ENCODE measurements at places on chromosomes 13 and 19. TPM values are rescaled to one million over a fixed set of nuclear protein-coding genes. Genes with fewer than 3 reads are reported as not detected.

DNA sequence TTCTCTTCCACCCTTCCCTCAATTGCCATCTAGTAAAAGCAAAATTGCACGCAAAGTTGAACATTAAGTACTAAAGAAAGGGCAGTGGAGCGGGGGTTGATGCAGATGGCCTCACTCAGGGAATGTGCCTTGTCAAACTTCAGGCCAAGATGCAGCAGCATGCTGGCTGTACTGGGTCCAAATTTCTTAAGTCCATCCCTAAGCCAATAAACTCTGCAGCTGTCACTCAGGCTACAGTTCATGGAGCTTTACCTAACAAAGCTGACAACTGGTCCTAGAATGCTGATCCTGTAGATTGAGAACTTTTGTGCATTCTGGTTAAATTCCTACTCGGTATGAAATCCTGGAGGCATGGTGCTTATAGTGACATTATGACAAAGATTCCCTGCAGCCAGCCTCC, 88.4 kb downstream of the FOXO1 start:
- DNase-seq = no peak
- no peak overlapping the region for H3K4me3 ChIP-seq
- 0 out of 2 replicates have a peak, but pooled peaks cover 4% of the 10 kb centered on the region for H3K36me3 ChIP-seq
- no peaks in the 10 kb centered on the region for H3K27me3 ChIP-seq

DNA sequence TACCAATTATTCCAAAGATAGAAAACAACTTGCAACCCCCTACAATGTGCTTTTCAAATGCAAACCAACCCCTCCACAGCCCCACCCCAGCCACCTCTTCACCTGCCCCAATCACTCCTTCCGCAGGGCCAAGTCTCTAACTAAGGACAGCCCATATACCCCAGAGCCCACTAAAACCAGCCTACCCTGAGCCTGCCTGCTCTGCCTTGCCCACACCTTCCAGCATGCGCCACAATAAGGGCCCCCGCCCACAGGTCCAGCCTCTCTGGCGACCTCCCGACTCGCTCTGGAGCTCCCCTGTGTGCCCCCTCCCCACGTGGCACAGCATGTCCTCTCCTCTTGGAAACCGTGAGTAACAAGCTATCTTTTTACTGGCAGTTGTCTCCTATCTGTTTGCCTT, 42.8 kb upstream of the MEDAG start:
- H3K27ac ChIP-seq = peak overlapping the region; percentile 92
- peak overlapping the region; percentile 56 for H3K4me3 ChIP-seq
- H3K36me3 ChIP-seq = no peaks in the 10 kb centered on the region
- peaks cover 19% of the 10 kb centered on the region for H3K27me3 ChIP-seq

DNA sequence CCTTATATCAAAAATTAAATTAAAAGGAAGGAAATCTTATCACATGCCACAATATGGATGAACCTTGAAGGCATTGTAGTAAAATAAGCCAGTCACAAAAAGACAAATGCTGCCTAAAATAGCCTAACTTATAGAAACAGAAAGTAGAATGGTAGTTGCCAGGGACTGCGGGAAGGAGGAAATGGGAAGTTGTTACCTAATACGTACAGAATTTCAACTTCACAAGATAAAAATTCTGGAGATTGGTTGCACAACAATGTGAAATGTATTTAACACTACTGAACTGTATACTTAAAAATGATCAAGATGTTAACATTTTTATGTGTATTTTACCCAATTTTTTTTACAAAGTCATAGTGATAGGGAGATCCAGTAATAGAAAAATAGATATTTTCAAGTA, 10.2 kb upstream of the N4BP2L2 start:
- H3K27me3 ChIP-seq = no peaks in the 10 kb centered on the region
- H3K36me3 ChIP-seq = no peaks in the 10 kb centered on the region
- H3K4me1 ChIP-seq = no peaks in the 10 kb centered on the region
- H3K4me3 ChIP-seq = no peak overlapping the region
- DNase-seq = no peak

- peak; percentile 38 for DNase-seq
- peaks cover 4% of the 10 kb centered on the region for H3K4me1 ChIP-seq
- H3K36me3 ChIP-seq = no peaks in the 10 kb centered on the region
- H3K27me3 ChIP-seq = no peaks in the 10 kb centered on the region
- peak overlapping the region; percentile 87 for H3K4me3 ChIP-seq
Observed at GRCh38 chr19:18520848-18521691, 800 bp downstream of the ELL start.

- no peaks in the 10 kb centered on the region for H3K36me3 ChIP-seq
- H3K27me3 ChIP-seq = no peaks in the 10 kb centered on the region
- H3K4me1 ChIP-seq = peaks cover 7% of the 10 kb centered on the region
- no peak for DNase-seq
- no peak overlapping the region for H3K4me3 ChIP-seq
Observed at GRCh38 chr13:92825938-92826596, 400.5 kb upstream of the GPC6 start.

DNA sequence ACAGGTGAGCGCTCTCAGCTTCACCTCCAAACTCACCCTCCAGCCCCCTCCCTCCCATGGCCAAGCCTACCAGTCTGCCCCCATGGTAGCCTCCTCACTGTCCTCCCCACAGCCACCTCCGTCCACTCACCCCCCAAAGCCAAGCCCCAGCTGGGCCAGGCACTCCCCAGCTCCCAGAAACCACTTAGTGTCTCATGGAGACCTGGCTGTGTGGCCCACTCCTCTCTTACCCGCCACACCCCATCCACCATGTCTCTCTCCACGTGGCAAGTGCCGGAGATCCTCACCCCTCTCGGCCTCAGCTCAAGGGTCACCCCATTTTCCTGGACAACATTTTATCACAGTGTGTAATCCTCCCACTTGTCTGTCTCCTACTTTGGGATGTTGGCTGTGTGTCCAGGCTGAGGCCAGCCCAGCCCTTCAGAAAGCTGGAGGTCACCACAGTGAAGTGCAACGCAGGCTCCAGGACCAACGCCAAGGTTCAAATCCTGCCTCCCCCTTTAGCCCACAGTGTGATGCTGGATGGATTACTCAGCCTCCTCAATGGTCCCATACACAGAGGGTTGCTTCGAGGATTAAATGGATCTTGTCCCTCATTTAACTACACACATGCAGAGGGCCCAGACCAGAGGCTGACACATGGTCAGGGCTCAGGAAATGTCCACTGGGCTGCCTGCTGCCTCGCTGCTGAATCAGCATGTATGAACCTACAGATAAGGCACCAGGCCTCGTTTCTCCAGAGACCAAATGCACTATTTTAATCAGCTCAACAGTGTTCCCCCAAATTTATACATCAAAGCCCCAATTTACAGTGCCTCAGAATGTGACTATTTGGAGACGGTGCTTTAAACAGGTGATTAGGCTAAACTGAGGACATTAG, 71.3 kb downstream of the CEBPG start:
- no peaks in the 10 kb centered on the region for H3K27me3 ChIP-seq
- H3K27ac ChIP-seq = no peak overlapping the region
- DNase-seq = no peak
- no peaks in the 10 kb centered on the region for H3K36me3 ChIP-seq
- no peaks in the 10 kb centered on the region for H3K4me1 ChIP-seq

GRCh38 chr13:26475176-26476110, 82.0 kb upstream of the WASF3 start:
- H3K4me1 ChIP-seq = peaks cover 27% of the 10 kb centered on the region
- peak overlapping the region; percentile 95 for H3K27ac ChIP-seq
- H3K4me3 ChIP-seq = peak overlapping the region; percentile 47
- no peaks in the 10 kb centered on the region for H3K36me3 ChIP-seq
- no peaks in the 10 kb centered on the region for H3K27me3 ChIP-seq

GRCh38 chr13:43079392-43079931, 56.1 kb downstream of the DNAJC15 start:
- no peak overlapping the region for H3K27ac ChIP-seq
- no peaks in the 10 kb centered on the region for H3K27me3 ChIP-seq
- no peak for DNase-seq
- 0 out of 2 replicates have a peak, but pooled peaks cover 4% of the 10 kb centered on the region for H3K36me3 ChIP-seq

GRCh38 chr19:53037101-53038097, 7.1 kb upstream of the ERVV-2 start:
- H3K4me1 ChIP-seq = peaks cover 8% of the 10 kb centered on the region
- DNase-seq = peak; percentile 87
- peak overlapping the region; percentile 95 for H3K4me3 ChIP-seq
- peaks cover 17% of the 10 kb centered on the region for H3K27me3 ChIP-seq

DNA sequence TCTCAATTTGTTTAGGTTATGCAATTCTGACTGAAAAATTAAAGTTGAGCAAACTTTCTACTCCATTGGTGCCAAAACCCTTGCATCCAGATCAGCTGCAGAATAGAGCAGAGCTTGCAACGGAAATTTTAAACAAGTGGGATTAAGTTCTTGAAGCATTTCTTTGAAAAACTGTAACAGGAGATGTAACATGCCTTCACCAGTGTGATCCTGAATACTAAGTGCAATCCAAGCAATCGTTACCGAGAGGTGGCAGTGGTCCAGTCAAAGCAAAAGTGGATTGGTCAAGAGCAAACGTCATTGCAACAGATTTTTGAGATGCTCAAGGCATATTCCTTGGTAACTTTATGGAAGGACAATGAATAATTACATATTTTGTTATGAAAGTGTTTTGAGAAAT, 841.1 kb upstream of the SLITRK5 start:
- no peaks in the 10 kb centered on the region for H3K36me3 ChIP-seq
- no peaks in the 10 kb centered on the region for H3K27me3 ChIP-seq

- no peak overlapping the region for H3K27ac ChIP-seq
- peaks cover 44% of the 10 kb centered on the region for H3K4me1 ChIP-seq
- peak; percentile 39 for DNase-seq
- H3K27me3 ChIP-seq = no peaks in the 10 kb centered on the region
Observed at GRCh38 chr19:18431351-18432197, 6.4 kb downstream of the ISYNA1 start.

- H3K4me1 ChIP-seq = no peaks in the 10 kb centered on the region
- no peak for DNase-seq
- peaks cover 9% of the 10 kb centered on the region for H3K36me3 ChIP-seq
- H3K27me3 ChIP-seq = no peaks in the 10 kb centered on the region
- no peak overlapping the region for H3K27ac ChIP-seq
Observed at GRCh38 chr19:18991006-18991405, 42.3 kb downstream of the SUGP2 start.

DNA sequence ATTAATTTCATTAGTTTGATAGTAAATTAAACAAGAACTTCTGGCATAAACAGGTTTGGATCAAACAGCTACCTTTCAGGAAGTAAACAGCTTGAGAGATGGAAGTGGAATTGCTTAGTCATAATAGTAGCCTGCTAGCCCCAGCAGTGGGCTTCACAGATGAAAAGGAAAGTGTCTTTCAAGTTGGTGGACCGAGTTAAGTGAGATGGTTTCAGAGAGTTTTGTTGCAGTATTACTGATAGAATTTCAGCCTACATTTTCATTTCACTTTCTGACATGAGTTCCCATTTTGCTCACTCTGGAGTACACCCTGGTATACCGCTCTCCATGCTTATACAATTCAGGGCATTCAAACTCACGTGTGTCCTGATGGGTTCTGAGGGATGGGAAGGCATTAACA, 2.0 kb upstream of the PTOV1 start:
- H3K27ac ChIP-seq = no peak overlapping the region
- no peak overlapping the region for H3K4me3 ChIP-seq
- no peaks in the 10 kb centered on the region for H3K27me3 ChIP-seq

- H3K4me1 ChIP-seq = peaks cover 52% of the 10 kb centered on the region
- no peak overlapping the region for H3K4me3 ChIP-seq
- no peaks in the 10 kb centered on the region for H3K36me3 ChIP-seq
- no peak for DNase-seq
Observed at GRCh38 chr13:99738626-99739025, 232.9 kb downstream of the ZIC5 start.

GRCh38 chr19:54207983-54208783, 7.5 kb downstream of the RPS9 start:
- peaks cover 37% of the 10 kb centered on the region for H3K36me3 ChIP-seq
- peak overlapping the region; percentile 94 for H3K27ac ChIP-seq
- no peak for DNase-seq
- no peaks in the 10 kb centered on the region for H3K27me3 ChIP-seq
- peaks cover 23% of the 10 kb centered on the region for H3K4me1 ChIP-seq

DNA sequence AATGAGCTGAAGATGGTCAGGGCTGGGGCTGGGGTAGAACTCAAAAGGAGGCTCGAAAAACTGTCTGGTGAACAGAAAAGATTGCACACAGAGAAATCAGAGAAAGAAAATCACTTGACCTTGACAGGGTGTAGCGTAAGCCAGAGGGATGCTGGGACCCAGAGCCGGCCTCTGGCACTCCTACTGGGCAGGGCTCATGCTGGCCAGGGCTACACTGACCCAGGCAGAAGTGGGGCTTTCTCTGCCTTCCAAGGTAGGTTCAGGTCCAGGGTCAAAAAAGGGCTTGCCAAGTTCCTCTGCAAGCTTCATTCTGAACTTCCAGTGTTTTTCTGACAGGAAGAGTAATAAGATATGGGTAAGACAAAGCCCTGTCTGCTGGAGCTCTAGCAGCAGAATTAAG, 56.2 kb downstream of the LATS2 start:
- DNase-seq = no peak
- no peaks in the 10 kb centered on the region for H3K36me3 ChIP-seq
- H3K27ac ChIP-seq = no peak overlapping the region
- H3K27me3 ChIP-seq = no peaks in the 10 kb centered on the region
- no peak overlapping the region for H3K4me3 ChIP-seq

DNA sequence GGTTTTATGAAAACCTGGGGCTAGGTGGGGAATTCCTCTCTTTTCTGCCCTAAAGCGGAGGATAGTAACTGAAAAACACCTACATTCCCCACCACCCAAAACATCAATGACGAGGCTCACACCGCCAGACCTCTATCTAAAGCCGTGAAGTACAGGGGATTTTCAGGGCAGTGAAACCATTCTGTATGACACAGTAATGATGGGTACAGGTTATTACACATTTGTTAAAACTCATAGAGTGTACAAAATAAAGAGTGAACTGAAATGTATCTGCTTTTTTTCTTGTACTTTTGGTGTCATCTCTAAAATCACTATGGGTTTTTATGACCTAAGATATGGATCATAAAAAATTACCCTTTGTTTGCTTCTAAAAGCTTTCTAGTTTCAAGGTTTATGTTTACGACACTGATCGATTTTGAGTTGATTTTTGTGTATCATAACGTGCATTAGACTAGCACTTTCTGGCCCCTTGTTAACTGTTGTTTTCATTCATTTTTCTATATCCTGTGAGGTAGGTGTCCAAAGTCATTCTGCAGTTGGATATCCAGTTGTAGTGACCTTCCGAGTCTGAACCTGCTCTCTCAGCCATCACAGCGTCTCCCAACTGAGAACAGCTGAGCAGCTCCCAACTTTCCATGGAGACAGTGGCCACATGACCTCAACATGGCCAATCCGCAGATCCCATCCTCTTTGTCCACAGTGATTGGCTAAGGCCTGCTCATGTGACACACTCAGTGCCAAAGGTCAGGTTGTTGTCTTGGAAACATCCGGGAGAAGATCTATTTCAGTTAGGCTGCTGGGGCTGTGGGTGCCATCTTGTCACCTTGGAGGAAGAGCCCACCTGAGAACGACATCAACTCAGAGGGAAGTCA, 10.3 kb downstream of the MBD3L2B start:
- H3K4me1 ChIP-seq = no peaks in the 10 kb centered on the region
- H3K36me3 ChIP-seq = no peaks in the 10 kb centered on the region
- H3K4me3 ChIP-seq = no peak overlapping the region

The EFNB2 gene
- 10.9 TPM for total RNA-seq

The GAPDHS gene
- total RNA-seq = not detected

The ELANE gene
- not detected for total RNA-seq

The TMEM272 gene
- total RNA-seq = 0.35 TPM

The DKKL1 gene
- not detected for total RNA-seq

The IFNL1 gene
- total RNA-seq = not detected

The CADM4 gene
- 26.0 TPM for total RNA-seq

The ZNF99 gene
- 0.03 TPM for total RNA-seq

The KLK5 gene
- total RNA-seq = 0.66 TPM

Data from GM23338 (cell line).